ENCODE measurements at places on chromosomes 3 and 15.

DNA sequence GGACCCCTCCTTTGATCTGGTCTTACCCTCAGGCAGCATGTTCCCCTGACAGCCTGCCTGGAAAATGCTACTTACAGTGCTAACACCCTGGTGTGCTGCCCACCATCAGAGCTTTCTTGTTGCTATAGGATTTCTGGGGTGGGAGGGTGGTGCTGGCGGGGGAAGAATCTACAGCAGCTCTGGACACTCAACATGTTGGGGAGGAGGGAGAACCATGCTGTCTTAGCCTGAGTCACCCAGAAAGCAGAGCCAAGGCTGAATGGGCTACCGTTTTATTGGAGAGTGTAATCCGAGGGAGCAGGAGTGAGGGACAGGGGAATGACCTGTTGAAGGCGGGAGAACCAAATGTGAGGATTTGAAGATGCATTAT lies 45.6 kb downstream of the MFSD1 start:
- no peak for DNase-seq

DNA sequence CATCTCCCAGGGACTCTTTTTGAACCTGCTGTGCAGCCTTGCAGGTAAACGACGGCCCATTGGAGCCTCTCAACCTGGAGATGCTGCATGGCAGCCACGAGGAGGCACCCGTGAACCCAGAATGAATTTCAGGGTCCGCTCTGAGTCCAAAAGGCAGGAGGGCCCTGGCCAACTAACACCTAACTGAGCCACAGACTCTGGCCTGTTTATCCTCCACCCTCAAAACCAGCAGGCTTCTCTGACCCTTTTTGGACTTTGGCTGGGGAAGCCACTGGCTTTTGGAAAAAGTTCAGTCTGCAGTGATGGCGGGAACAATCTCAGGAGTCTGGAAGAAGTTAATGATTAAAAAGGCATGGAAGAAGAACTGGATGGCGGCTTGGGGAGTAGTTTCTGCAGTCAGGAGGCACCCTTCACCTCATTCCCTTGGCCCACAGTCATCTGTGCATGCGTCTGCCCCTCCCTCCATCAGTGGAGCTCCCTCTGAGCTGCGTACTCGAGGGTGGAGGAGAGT lies 4.1 kb downstream of the PXYLP1 start:
- DNase-seq = no peak

DNA sequence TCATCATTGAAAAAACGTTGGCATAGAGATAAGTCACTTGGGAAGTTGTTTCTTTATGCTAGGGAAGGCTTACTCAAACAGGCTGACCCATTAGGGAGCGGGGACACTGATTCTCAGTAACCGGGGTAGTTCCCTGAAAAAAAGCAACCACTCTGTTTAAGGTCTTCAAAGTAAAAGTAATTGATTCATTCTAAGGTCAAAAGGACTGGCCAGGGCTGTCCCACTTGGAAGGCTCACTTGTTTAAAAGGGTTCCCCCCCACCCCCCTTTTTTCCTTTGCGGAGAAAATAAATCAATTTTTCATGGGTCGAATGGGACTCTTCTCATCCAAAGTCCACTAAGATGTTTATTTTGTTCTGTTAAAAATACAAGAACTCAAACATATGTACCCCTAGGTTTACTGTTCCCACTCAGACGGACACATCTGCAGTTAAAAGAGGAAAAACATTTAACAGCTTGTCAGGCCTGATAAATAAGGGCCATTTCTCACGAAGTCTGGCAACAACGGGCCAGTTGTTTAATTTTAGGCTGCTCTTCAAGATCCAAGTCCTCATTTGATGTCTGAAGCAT lies 53.0 kb downstream of the ARHGEF3 start:
- DNase-seq = no peak

- DNase-seq = no peak
Measured at GRCh38 chr3:39150148-39150802, 3.1 kb downstream of the CSRNP1 start.

DNA sequence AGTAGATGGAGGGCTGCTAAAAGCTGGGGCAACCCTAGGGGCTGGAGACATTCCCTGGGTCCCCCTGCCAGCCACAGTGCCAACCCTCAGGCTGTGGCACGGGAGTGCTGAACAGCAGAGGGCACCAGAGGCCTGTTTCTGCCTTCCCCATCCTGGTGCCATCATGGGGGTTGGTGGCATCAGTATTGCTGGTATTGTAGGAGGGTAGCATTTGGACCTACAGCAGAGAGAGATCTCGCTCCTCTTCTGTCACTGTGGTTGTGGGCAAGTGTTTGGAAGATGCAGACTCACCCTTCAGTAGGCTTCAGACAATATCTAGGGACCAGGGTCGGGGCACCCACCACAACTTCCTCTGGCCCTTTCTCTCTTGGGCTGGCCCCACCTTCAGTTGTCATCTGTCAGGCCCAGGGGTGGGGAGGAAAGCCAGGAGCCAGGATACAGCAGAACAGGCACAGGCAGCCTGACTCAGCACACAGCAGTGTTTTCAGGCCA lies 123.5 kb downstream of the RPLP1 start:
- peak; percentile 59 for DNase-seq

- DNase-seq = no peak
Measured at GRCh38 chr3:129820587-129820986, 72.9 kb downstream of the TMCC1 start.

GRCh38 chr3:88926221-88926620 lies 181.2 kb upstream of the EPHA3 start:
- DNase-seq = no peak

GRCh38 chr3:194134231-194134756 lies 1.7 kb upstream of the HES1 start:
- DNase-seq = no peak

GRCh38 chr3:105409364-105409763 lies 42.7 kb downstream of the ALCAM start:
- DNase-seq = no peak

GRCh38 chr3:37491343-37491742 lies 317.0 kb upstream of the LRRFIP2 start:
- DNase-seq = no peak

GRCh38 chr3:17140670-17141505 lies 256.1 kb downstream of the PLCL2 start:
- DNase-seq = no peak

DNA sequence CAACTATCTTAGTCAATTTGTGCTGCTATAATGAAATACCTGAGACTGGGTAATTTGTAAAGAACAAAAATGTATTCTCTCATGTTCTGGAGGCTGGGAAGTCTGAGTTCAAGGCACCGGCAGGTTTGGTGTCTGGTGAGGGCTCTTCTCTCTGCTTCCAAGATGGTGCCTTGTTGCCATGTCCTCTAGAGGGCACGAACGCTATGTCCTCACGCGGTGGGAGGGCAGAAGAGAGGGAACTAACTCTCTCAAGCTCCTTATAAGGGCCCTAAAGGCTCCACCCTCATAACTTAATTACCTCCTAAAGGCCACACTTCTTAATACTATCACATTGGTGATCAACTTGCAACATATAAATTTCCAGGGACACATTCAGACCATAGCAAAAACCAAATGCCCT lies 108.4 kb downstream of the ADAMTSL3 start:
- no peak for DNase-seq

DNA sequence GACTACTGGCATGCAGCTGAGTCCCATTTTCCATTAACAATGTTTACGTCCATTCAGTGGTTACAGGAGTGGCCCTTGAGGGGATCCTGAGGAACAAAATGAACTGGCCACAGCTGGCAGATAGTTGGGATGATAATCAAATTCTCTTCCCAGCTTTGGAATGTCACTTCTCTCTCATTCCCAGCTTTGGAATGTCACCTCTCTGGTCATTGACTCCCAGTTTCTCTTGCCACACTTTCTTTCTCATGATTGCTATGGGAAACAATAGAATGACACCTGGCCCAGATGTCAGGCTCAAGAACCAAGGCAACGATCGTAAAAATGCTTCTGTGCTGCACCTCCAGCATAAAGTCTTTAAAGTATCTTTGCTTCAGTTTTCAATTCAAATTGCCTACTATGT lies 34.0 kb downstream of the ATP13A4 start:
- no peak for DNase-seq

DNA sequence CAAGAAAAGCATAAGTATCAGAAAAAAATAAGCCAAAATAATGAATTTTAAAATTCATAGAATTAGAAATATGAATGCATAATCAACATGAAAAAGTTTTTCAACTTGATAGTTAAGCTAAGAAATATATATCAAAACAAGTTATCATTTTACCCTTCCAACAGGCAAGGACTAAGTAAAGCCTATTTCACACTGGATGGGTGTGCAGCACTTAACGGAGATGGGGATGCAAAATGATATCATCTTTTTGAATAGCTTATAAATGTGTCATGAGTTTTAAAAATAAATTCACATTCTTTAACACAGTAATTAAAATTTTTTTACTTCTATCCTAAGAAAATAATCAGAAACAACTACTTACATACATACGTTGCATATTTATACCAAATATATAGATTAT lies 20.9 kb downstream of the PIK3R4 start:
- no peak for DNase-seq

GRCh38 chr3:69200384-69201068 lies 78.1 kb upstream of the LMOD3 start:
- peak; percentile 28 for DNase-seq

DNA sequence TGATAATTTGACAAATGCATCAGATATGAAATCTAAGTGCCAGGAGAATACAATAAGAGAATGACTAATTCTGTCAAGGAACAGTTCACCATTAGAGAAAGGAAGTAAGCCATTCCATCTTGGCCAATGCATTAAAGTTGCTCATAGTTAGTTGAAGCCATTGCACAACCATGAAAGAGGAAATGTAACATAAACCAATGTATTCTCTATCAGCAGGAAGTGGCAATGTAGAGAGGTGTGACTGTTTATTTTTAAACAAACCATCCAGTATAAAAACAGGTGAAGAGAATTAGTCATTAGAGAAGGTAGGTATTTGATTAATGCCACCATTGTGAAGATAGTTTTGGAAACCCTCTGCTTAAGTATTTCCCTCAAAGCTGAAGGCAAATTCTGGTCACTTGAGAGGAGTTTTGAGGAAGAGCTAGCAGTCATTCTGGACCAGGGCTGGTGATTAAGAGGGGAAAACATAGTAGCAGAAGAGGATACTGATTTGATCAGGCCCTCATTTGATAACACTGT lies 10.7 kb upstream of the ANXA2 start:
- no peak for DNase-seq

GRCh38 chr3:176581589-176581988 lies 615.7 kb downstream of the TBL1XR1 start:
- no peak for DNase-seq

DNA sequence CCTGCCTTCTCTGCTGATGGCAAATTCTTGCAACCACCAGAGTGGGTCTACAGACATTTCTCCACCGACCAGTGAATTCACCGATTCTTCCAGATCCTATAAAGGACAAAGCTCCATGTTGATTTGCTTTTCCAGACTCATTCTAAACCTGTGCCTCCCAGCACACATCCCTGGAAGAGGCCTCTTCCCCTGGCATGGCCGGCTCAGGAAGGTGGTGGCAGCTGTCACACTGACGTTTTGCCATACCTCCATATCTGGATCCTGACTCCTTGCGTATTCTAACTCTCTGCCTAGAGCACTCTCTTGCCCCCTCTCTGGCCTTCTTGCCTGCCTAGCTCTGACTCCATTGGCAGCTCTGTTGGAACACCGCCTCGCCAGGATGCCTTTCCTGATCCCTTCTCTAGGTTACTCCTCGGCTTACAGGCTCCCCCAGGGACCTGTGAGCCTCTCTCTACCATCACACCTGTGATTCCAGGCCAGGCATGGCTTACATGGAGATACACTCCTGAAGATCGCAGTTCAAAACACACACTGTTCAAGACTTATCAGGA lies 31.0 kb downstream of the SLCO2A1 start:
- no peak for DNase-seq

DNA sequence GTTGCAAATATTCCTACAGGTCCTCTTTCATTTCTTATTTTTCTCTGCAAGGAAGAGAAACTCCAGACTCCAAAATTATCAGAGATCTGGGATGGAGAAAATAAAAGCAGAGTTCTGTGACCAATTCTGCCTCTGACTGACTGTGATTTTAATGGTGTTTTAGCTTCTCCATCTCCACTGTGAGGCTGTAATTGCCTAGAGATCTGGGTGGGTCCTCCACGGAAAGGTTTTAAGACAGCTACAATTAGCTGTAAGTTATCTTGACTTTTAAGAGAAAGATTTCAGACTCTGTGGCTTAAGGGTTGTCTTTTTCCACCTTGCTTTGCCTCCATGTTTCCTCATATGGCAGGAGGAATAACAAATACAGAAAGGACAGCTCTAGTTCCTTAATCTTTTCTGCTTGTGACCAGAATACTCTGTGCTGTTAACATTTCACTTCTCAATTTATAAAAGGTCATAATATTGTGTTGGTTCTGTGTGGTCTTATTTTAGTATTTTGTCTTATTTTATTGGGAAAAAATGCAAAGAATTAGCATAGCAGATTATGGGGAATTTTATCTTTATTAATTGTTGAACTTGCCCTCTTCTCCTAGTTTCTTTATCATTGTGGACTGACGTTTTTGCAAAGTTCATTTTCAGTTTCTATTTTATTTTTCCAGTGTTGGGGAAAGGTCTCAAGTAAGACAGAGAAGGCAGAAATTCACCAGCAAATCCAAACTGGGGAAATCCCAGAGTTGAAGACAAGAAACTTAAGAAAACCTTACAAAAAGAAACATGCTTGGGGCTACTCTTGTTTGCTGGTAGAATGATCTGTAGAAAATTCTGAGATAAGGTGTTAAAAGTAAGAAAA lies 157.9 kb downstream of the RAP2B start:
- DNase-seq = no peak

- DNase-seq = no peak
Measured at GRCh38 chr3:98826126-98826525, 63.0 kb downstream of the ST3GAL6 start.

DNA sequence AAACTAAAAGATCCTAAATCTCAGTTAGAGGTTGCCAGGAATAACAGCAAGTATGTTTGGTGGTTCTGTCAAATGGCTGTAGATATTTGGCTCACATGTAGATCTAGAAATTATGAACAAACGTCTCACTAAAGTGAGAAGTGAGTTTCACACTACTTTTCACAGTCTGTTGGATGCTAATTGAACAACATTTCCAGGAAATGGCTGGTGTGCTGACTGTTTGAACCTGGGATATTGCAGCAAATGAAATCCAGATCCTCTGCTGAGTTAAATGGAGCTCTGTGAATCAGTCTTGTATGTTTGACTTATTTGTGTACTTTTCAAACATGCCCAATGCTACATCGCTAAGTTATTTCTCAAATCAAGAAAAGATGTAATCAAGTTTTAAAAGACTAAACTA lies 21.3 kb upstream of the RSL24D1 start:
- DNase-seq = no peak

DNA sequence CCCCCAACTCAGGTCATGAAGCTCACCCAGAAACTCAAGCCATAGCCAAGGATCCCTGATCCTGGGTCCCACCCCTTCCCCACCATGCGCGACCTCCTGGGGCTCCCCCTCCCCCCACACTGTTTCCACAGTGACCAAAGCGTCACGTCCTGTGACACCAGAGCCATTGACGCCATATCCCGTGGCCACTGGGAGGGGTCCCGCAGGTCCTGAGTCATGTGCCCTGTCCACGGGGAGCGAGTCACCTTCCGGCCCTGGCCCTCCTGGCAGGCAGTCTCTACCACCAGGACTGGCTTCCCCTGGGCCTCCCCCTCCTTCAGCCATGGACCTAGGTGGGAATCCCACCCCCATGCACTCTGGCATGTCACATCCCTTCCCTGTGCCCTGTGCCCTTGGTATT lies 15.6 kb downstream of the SEMA3F start:
- no peak for DNase-seq

Measured in stimulated activated CD4-positive, alpha-beta T cell treated with anti-CD3 and anti-CD28 coated beads, Interleukin-1b, Interleukin-23, amount 100 ng/mL, for 24 hours (primary cell).